ENCODE measurements at places on chromosomes 3 and 15.

DNA sequence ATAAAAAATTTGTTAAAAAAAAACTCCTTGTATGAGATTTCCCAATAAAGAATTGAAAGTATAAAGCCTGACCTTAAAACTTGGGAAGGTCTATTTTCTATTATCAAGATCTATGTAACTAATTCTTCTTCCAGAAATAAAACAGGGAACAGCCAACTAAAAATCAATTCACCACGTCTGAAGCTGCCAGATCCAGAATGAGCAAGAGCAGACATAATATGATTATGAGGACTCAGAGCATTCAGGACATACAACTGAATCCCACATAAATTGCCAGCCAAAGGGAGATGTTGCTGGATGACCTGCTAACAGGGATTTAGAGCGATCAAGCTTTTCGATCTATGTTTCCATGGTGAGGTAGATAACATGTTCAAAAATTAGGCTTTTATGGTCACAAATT lies 1151.3 kb upstream of the CADM2 start:
- DNase-seq, result no peak

DNA sequence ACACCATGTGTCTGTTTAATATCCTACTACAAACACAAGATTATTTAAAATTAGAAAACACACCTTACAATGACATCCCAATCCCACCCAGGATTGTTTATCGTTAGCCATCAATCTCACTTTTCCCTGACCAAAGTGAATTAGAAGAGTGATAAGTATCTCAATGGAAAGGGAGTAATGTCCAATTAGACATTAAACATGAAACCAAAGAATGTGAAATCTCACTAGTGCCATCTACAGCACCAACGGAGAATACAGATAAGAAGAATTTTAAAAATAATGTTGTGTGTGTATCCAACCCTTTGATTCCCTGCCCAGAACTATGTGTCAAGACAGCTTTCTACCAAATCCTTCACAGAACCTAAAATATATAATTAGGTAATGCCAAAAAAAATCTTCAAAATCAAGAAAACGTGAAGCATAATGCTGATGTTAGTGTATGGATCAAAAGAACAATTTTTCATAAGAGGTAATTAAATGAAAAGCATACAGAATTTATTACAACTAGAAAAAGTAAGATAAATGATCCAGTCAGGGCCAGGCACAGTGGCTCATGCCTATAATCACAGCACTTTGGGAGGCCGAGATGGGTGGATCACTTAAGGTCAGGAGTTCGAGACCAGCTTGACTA lies 64.2 kb downstream of the SCAPER start:
- no peak for DNase-seq

GRCh38 chr15:37059086-37059485 lies 41.3 kb downstream of the MEIS2 start:
- no peak for DNase-seq

DNA sequence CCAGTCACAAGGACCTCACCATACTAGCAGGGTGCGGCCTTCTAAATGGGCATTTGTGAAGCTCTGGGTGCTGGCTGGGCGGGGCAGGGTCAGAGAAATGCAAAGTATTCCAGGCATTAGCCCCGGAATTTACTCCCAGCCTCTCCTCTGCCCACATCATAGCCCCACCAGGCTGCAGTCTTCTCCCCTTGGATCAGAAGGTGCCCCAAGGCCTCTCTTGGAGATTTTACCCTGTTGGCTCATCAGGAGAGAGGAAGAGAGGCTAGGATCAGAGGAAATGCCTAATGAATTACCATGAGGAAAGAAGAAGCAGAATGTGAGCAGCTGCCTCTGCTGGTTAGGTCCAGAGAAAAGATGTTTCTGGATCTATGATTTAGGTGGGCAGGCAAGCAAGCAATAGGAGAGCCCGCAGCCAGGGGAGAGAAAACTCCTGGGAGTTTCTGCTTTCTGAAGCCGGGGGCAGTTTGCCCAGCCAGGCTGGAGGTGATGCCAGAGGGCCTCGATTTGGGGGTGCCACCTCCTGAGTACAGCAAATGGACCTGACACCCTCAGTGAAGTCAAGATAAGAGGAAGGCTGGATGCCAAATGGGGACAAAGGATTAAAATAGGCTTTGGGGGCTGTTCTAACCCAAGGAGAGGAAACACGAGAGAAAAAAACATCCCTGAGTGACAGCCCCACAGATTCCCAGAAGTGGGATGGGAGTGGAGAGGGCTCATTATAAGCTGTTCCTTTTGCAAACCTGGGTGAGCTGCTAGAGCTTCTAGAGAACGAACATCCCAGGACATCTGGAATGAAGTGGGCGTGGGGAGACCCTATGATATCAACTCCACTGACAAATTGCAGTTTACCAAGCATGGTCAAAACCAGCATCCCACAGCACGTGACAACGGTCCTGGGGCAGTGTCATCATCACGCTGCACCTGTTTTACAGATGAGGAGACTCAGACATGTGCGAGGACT lies 65.4 kb downstream of the BDH1 start:
- no peak for DNase-seq

DNA sequence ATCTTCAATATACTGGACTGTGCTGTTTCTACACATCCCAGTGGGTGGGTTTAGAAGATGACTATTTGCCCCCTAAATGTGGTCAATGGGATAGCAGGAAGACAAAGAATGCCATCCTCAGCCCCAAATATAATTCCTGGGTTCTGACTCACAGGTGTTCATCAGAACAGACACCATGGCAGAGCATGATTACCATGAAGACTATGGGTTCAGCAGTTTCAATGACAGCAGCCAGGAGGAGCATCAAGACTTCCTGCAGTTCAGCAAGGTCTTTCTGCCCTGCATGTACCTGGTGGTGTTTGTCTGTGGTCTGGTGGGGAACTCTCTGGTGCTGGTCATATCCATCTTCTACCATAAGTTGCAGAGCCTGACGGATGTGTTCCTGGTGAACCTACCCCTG lies 3.0 kb downstream of the CXCR6 start:
- no peak for DNase-seq

GRCh38 chr15:86911022-86911421 lies 831.4 kb downstream of the AGBL1 start:
- no peak for DNase-seq

- no peak for DNase-seq
These were observed 133.6 kb upstream of the ICE2 start for GRCh38 chr15:60612400-60613048.

Data from stimulated activated CD8-positive, alpha-beta memory T cell treated with anti-CD3 and anti-CD28 coated beads, Interleukin-7, amount 100 ng/mL, for 4 hours (primary cell).